Activated CD4-positive, alpha-beta memory T cell treated with anti-CD3 and anti-CD28 coated beads for 36 hours (primary cell): ENCODE measurements at places on chromosomes 16 and 17.

DNA sequence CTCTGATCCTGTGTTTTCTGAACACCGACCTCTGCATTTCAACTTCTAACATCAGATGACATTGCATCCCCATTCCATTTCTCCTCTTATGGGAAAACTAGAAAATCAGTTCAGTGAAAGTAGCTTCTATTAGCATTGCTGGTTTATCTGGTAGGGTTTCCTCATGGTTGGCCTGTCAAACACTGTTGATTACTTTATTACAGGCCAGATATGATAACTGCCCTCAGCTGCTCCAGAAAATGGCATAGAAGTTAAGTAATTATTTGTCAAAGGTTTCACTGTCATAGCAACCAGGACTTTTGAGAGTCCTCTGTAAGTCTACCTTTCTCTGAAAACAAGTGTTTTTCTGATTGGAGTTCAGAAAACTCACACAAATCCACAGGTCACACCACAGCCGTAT is 3.0 kb downstream of the GFOD2 start:
- no peak for DNase-seq

- DNase-seq = no peak
Observed at GRCh38 chr17:73513426-73513825, 130.8 kb downstream of the SDK2 start.

GRCh38 chr16:85995541-85996423 is 96.8 kb downstream of the IRF8 start:
- peak; percentile 52 for DNase-seq

GRCh38 chr16:53220585-53220984 is 165.8 kb downstream of the CHD9 start:
- DNase-seq = no peak

GRCh38 chr16:49921791-49922456 is 66.0 kb upstream of the ZNF423 start:
- DNase-seq = peak; percentile 55

- no peak for DNase-seq
Observed at GRCh38 chr16:78542419-78542818, 443.0 kb downstream of the WWOX start.

- DNase-seq = no peak
Observed at GRCh38 chr17:79843816-79844800, 4.9 kb upstream of the CBX4 start.
